AG08396 (cell line): ENCODE measurements at places on chromosomes 6 and 20.

GRCh38 chr6:136524936-136525413 is 25.2 kb downstream of the MAP7 start:
- DNase-seq = no peak

DNA sequence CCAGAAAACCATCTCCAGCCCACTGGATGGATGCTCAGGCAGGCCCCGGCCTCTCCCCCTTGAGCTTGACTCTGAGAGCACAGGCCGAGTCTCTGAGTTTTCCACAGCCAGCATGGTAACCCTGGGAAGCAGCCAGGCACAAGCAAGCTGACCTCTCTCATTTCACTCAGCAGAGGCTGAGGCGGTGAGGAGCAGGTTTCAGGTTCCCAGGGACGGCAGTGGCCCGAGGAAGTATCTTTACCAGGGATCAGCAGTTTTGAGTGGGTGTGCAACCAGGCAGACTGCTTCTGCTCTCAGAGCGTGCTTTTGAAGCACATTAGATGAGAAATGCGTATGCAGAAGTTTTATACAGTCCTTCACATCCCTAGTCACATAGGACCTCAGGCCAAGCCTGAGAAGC is 12.6 kb downstream of the HCK start:
- DNase-seq = no peak

DNA sequence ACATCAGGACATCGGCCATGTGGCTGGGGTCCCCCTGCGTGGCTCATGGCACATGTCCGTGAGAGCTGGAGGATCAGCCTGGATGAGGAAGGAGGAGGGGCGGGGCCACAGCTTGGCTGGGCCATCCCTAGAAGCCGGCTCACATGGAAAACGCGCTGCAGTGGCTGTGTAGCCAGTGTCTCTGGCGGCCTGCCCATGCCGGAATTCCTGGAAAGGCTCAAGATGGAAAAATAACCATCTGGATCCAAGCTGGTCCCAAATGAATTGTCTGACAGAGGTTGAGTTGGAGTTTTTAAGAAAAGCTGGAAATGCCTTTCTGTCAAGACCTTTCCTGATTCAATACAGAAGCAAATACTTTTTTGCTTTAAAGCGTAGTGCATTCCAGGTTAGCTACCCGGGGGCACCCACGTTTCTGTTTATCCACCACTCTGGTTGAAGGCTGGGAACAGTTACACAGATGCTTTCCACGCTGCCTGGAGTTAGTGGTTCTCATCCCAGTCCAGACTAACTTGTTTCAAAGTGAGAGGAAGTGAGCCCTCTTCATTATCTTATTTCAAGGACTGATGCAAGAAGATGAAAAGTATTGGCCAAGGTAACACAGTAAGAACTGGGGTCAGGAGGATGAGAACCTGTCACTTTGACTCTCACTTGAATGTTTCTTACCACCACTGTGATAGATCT is 99.0 kb downstream of the GMPR start:
- DNase-seq = peak; percentile 62

DNA sequence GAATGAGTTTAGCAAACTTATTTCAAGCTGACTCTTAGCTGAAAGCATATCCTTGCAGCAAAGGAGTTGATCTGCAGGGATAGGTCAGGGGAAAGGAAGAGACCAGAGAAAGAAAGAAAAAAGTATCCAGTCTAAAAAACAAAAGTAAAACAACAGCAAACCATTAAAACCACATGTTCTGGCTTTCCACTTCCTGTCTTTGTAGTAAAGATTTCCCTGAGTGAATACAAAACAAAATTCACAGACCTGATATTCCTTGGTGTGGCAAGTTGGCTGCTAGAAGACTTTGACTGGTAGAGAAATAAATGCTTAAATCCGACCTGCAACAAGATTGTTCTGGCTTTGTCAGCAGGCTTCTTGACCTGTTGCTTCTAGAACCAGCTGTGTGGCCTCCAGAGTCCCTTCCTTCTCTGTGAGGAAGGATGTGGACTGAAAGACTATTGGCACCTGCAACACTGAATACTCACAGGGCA is 23.4 kb upstream of the MCM3 start:
- DNase-seq = no peak

DNA sequence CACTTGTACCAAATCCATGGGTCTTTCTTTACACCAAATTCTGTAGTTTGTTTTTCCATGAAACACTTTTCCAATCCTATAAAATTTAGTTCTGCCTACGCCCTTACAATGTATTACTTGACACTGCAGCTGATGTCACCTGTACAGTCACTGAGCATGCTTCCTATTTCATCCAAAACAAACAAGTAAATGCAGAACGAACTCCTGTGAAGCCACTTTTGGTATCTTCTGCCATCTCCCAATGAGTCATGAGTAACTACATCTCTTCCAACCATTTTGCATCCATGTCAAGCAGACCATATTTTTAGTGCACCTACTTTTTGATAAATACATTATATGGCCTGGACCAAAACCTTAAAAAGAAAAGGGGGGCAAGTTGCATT is 42.4 kb downstream of the HDDC2 start:
- DNase-seq = no peak

GRCh38 chr20:5808901-5809300 is 58.7 kb downstream of the SHLD1 start:
- DNase-seq = no peak

DNA sequence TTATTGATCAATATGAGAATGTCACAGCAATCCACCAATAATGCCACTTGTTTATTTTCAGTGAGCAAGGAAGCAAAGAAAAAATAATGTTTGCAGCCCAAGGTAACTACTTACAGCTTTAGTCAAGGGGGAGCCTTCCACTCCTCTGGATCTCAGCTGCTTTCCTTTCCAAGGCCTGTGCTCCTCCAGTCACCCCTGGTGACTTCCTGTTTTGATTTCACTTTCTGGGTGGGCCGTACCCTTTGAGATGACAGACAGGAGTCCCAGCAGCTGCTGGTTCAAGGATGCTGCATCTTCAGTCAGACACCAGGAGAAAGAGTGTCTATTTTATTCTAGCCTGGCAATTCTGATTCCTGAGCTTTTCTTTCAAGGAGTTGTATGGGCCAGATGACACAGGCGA is 5.6 kb upstream of the VNN2 start:
- no peak for DNase-seq

- DNase-seq = no peak
Measured at GRCh38 chr6:130223508-130223907, 757 bp upstream of the SAMD3 start.
